ENCODE measurements at places on chromosomes 7 and 10.

DNA sequence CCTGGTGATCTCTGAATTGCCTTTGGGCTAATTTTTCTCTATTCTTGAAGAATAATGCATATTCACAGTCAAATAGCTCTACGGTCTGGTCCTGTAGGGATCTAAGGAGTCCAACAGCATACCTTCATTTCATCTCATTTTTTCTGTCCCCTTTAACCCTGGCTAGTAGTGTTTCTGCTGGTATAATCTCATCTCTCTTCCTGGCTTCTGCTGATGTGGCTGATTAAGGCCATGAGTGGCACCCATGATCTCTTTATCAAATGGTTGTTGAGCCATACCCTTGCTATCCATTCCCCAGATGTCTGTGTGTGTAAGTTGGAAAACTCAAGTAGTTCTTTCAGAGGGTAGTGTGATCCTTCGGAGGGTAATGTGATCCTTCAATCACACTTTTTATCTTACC is 119.5 kb downstream of the MARCHF5 start:
- no peak for DNase-seq

- DNase-seq: no peak
These were observed 266.5 kb downstream of the AUTS2 start for GRCh38 chr7:69864822-69865221.

DNA sequence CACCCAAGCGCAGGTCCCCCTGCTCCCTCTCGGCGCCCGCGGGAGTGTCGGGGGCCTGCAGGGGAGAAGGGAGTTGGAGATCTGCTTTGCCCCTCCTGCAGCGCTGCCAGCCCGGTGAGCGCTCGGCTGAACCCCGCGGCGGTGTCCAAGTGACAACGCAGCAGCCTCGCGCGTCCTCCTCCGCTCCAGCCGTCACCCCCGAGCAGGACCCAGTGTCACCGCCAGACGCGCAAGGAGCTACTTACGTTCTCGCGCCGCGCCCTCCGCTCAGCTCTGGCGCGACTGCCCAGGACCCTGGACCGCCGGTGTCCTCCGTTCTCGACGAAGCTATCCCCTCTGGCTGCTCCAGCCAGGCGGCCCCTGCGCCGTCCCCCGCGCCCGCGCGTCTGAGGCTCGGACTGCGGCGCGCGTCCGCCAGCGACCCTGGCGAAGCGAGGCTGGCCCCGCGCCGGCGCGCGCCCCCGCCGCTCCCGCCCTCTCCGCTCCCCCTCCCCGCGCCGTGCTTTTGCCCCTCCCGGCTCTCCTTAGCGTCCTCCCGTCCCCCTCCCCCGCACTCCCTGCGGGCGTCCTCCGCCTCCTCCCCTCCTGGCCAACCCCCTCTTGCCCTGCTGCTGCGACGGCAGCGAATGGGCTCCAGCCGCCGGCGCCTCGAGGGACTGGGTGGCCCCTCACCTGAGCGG is at the start of gene NRCAM:
NRCAM (minus strand) TSS at position 439 of the 680 bp plus-strand sequence. CDS start 216,372 bp downstream, outside the sequence.
- no peak for DNase-seq

GRCh38 chr7:130022115-130022514 is 29.1 kb downstream of the ZC3HC1 start:
- no peak for DNase-seq

DNA sequence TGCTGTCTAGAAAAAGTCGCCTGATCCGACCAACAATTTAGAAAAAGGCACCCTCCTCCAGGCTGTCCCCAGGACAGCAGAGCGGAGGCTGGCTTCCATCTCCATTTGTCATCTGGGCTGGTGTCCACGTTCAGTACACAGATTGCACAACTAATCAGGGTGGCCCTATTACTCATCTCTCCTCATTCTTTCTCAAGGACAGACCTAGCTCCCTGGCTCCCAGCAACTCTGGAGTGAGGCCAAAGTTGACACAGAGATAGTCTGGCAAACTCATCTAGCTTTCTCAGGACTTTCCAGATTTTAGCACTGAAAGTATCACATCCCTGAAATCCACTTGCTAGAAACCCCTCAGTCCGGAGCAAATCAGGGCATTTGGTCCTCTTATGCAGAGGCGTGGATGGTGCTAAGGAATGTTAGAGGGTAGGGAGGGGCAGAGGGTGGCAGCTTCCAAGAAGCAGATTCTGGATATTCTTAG is 75.1 kb downstream of the DNAH11 start:
- no peak for DNase-seq

DNA sequence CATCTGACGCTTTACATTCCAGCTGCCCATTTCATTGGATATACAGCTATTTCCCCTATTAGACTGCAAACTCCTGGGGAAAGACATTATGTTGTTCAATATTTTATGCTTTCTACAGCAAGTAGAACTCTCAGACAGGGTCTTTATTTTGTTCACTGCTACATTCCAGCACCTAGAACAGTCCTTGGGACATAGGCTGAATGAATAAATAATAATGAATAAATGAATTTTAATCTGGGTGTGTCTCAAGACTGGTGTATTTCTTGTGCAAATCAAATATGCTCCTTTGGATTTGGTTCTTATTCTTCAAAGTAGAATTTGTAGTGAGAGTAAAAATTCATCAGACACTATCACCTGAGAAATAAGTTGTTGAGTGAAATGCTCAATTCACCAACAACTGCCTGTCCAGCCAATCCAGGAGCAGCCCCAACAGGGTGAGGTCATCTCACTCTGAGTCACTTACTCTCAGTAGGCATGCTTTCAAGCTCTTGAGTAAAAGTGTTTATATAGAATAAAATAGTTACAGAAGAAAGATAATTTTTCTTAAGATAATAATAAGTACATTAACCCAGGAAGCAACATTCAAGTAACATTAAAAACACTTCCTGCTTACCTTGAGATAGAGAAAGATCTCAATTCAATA is 287.5 kb upstream of the NPVF start:
- no peak for DNase-seq

GRCh38 chr10:82942286-82943099 is 1067.5 kb downstream of the NRG3 start:
- no peak for DNase-seq

DNA sequence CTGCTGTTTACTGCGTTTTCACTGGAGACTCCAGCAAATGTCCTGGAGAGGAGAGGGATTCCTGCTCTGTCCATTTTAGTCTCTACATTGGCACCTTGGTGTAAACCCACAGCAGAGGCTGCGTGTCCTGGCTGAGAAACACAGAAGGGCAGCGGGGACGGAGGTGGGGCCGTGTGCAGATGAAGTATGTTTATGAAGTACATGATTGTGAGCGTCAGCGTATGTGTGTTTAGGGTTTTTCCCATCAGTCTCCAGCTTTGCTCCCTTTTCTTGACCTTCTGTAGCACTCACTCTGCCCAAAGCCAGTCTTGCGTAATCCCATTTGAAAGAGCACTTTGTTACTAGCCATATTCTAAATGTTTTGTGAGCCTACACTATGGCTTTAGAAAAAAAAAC is 750.7 kb upstream of the SORCS1 start:
- DNase-seq: no peak

DNA sequence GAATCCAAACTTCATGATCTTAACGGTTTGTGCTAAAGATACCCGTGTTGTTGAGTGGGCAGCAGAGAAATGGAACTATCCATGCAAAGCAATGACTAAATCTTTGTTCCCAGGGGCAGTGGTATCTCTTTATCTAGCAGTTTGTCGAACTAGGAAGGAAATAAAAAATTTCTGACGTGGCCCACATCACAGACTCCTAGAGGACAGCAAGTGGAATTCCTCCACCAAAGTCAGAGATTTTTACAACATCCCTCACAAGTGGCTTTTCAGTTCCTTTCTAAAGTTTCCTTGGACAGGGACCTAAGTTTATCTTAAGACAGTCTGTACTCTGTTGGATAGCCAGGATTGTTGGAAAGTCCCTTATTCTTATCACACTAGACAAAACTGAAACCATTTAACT is 136.0 kb downstream of the RAPGEF5 start:
- no peak for DNase-seq

All from activated CD4-positive, alpha-beta T cell treated with anti-CD3 and anti-CD28 coated beads, Interleukin-2, amount 50 U/mL, for 1 hour (primary cell).